ENCODE measurements at places on chromosomes 7 and 10.

DNA sequence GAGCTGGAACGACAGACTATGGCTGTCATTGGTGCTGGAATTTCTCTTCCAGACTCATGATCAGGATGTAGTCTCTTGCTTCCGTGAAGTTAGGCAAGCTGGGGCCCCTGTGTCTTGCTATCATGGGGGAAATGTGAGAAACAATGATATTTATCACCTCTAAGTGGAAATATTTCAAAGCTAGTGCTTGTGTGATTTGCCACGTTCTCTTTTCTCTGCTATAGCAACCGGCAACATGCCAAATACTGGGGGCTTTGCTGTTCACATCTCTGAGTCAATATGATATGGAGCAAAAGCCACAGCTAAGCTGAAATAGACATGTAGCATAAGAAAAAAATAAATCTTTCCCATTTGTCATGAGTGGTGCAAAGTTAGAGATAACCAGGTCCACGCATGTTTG, 668.2 kb upstream of the IGFBP3 start:
- no peak for DNase-seq

GRCh38 chr7:112001091-112001826, 204.9 kb downstream of the DOCK4 start:
- DNase-seq = no peak

DNA sequence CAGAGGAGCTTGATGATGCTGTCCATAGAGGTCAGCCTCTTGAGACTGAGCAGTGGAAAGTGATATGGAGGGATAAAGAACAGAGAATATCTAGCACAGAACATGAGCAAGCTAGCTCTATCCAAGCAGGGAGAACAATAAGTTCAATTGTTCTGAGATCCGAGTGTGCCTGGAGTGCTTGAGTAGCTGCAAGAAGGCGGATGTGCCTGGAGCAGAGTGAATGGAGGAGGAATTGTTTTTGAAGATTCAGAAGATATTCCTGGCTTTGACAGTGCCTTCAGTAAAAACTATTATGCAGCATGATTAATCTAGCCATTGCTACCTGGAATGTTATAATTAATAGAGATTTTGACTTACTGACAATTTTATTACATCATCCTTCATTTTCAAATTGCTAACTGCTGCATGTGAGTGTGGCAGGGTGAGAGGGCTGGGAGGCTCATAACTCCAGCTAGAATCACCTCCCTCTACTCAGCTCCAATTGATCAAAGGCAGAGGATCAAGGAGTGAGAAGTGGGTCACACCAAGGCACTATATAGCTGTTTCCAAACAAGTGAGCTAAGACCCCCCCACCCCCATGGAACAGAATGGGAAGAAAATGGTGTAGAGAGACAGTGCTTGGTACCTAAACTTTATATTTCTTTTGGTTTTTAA, 302.8 kb downstream of the ADRA2A start:
- no peak for DNase-seq

- peak; percentile 99 for DNase-seq
These were observed 685 bp downstream of the LUC7L2 start for GRCh38 chr7:139360210-139360947.

GRCh38 chr7:366161-366803, 76.3 kb downstream of the FOXL3 start:
- no peak for DNase-seq

DNA sequence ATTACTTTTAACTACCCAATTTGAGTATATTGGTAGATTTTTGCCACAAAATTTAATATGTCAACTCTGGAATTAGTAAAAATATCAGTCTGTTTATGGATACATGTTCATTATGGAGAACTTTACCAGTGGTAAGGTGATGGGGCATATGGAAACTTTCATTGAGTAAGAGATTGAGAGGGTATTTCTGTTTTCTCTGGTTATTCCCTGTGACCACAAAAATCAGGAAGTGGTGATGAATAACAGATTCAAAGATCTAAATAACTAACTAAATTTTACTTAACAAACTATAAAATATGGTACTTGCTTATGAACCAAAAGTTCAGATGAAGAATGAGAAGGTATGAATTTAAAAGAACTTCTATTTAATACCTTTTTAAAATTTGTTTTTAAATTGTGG, 22.1 kb upstream of the STEAP4 start:
- no peak for DNase-seq

- DNase-seq = no peak
These were observed 90.7 kb downstream of the SAMD9 start for GRCh38 chr7:93027044-93027443.

DNA sequence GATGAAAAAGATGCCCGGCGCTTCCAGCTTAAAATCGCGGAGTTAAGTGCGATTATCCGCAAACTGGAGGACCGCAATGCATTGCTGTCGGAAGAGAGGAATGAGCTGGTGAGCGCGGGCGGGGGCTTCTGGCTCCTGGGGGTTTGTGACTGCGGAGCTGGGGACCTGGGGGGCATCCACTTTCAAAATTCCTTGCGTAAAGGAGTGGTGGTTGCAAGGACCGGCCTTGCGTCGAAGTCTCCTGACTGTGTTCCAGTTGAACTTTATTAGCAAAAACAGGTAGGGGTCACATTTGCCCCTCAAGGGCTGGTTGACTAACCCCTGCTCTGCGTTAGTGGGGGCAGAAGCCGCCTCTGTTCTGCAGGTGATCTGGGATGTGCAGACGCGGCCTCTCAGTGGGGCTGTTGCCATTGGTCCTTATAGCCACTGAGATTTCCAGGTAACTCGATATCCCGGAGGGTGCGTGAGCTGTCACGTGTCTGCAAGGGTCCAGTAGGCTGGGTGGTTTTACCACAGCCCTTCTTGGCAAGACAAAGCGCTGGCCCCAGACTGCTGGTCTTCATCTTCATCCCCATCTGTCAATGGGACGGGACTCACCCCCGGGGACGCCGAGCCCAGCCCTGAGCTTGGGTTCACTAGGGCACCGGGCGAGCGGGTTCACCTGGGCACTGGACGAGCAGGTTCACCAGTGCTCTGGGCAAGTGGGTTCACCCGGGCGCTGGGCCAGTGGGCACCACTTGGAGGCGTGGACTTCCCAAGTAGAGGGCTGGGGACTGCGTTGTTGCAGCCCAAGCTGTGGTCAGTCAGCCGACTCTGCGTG, 51.5 kb upstream of the DPYSL4 start:
- no peak for DNase-seq

GRCh38 chr10:29689001-29689400, 54.2 kb upstream of the SVIL start:
- no peak for DNase-seq

GRCh38 chr10:86914734-86915133, 42.7 kb downstream of the MMRN2 start:
- no peak for DNase-seq

GRCh38 chr7:81414411-81414810, 355.4 kb downstream of the HGF start:
- no peak for DNase-seq

DNA sequence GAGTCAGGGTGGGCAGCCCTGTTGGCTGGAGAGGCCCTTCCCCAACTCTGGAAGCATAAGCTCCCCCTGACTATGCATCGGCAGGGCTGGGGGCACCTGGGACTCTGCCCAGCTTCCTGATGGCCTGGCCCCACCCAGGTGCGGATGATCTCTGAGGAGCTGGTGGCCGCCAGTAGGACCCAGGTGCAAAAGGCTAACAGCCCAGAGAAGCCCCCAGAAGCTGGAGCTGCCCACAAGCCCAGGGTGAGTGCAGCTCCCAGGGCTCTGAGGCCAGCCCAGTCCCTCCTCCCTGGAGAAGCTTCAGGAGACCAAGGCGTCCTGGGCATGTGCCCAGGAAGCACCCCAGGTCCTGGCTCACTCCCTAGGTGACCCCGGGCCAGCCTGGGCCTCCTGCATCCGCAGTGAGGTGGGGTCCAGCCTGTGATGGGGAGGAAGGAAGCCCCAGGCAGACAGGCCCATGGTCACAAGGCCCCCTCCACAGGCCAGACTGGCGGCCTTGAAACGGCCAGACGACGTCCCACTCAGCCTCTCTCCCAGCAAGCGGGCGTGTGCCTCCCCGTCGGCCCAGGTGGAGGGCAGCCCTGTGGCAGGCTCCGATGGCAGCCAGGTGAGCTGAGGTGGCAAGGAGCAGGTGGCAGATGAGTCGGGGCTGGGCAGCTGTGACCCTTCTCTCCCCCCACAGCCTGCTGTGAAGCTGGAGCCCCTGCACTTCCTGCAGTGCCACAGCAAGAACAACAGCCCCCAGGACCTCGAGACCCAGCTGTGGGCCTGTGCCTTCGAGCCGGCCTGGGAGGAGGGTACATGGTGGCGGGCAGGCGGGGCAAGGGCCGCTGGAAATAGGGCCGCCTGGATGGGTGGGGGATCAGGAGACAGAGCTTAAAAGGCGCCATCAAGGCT, 3.0 kb downstream of the LRWD1 start:
- DNase-seq = peak; percentile 65

- no peak for DNase-seq
These were observed 227.4 kb downstream of the GRID1 start for GRCh38 chr10:86139066-86139657.

DNA sequence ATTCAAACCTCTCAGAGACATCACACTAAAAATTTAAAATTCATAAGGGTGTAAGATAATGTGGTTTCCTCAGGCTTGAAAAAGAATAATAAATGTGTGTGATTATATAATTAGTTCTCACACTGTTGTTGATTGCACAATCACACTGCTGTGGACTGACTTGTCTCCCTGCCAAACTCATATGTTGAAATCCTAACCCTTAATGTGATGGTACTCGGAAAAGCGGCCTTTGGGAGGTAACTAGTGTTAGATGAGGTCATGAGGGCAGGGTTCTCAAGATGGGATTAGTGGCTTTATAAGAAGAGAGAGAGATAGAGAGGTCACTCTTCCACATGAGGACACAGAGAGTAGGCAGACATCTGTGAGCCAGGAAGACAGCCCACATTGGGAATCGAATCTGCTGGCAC, 128.5 kb upstream of the COL1A2 start:
- no peak for DNase-seq

DNA sequence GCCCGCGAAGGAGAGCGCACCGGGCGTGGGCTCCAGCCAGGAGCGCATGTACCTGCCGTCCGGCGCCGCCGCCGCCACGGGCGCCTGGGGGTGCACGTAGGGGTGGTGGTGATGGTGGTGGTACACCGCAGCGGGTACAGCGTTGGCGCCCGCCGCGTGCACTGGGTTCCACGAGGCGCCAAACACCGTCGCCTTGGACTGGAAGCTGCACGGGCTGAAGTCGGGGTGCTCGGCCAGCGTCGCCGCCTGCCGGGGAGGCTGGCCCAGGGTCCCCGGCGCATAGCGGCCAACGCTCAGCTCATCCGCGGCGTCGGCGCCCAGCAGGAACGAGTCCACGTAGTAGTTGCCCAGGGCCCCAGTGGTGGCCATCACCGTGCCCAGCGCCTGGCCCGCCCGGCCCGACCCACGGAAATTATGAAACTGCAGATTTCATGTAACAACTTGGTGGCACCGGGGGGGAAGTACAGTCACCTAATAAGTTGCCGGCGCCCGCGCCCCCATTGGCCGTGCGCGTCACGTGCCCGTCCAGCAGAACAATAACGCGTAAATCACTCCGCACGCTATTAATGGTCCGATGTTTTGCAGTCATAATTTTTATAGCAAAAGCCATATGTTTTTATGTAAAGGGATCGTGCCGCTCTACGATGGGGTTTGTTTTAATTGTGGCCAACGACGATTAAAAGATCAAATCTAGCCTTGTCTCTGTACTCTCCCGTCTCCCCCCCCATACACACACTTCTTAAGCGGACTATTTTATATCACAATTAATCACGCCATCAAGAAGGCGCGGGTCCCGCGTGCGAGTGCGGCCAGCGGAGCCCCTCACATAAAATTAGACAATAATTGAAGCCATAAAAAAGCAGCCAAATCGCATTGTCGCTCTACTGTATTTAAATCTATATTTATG, at the start of gene HOXA9:
TSS of gene HOXA9 (minus strand) at position 449 of the 907 bp plus-strand sequence. CDS start at position 369, 80 bp downstream.
- peak; percentile 94 for DNase-seq

DNA sequence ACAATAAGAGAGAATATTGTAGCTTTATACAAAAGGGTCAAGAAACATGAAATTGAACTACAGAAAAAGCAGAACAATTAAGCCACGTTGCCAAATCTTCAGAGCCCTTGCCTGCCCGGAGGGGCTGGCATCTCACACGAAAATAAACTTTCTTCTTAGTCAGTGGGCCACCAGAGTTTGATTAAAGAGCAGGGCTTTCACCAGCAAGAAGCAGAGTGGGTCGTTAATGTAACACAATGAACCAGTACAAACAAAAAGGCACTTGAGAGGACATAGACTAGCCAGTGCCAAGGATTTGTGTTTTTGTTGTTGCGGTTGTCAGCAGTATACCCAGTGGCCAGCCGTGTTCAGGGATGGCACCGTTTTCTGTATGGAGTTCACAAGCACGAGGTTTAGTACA, 155.4 kb downstream of the NRP1 start:
- no peak for DNase-seq

DNA sequence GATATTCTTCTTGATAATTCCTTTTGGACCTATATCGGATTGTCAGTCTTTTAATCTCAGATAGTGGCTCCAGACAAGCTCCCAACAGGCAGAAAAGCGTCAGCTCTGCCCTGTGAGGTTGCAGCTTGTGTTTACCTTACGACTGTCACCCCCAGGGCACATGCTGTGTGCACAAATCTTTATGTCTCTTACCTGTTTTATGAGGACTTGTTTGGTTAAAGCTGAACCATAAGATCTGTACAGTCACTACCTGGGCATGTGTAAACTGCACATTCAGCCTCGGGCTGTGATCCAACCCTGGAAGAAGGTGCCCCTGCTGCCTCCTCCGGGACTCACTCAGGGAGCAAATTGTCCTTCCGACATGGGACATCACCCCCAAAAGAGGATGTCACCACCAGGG, 119.8 kb downstream of the GALNT17 start:
- peak; percentile 20 for DNase-seq

DNA sequence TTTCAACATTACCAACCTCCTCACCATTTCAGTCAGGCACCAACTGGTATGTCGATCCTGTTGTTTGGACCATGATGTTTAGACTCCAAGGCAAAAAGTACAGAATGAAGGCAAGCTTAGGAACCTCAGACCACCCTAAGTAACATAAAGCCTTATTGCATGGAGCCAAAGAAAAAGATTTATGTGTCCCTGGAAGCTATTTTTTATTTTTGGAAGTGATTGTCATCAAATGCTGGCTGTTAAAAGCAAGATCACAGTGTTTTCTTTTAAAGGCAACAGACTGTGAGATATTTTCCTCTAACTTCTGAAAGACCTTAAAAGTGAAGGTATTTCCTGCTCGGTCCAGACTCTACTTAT, 8.2 kb downstream of the ASB15 start:
- no peak for DNase-seq

- no peak for DNase-seq
These were observed 176.0 kb upstream of the KCND2 start for GRCh38 chr7:120097020-120097419.

DNA sequence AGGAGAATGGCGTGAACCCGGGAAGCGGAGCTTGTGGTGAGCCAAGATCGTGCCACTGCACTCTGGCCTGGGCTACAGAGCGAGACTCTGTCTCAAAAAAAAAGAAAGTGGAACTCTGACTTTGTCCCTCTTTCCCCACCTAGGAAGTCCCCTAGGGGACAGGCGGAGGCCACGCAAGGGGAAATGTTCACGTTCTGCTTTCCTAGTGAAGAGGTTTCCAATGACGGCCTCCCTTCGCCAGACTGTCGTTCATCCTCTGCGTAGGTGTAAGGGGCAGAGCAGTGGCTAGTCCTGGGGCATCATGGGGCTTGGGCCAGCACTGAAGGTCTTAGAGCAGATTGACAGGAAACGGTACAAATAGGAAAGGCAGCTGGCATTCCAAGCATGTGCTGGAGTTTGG, 30.6 kb downstream of the SUFU start:
- DNase-seq = no peak

- DNase-seq = no peak
These were observed 2.2 kb downstream of the CFAP46 start for GRCh38 chr10:132939957-132940790.

- DNase-seq = no peak
These were observed 14.3 kb upstream of the RPA3 start for GRCh38 chr7:7732621-7733281.
